ENCODE measurements at places on chromosomes 13 and 19.

DNA sequence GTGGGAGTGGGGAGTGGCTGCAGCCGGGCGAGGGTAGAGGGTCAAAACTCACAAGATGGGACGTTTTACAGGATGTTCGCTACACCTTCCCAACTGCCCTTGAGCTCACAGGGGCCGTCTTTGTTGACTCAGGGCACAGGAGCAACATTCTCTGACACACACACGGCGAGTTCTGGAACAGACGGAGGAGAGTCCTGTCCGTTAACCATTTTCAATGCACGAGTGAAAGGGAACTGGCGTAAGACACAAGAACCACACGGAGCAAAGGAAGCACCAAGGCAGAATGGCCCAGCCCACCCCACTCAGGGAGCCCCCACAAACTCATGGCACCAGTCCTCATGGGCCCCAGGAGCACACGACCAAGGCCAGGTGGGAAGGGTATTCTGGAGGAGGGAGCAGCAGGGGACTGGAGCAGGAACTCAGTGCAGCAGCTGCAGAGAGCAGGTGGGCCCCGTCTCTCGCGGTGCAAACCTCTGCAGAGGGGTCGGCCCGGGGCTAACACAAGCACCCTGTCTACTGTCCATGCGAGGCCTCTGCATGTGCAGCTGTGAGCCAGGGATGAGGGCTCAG lies 37.9 kb upstream of the ISYNA1 start:
- no peak for DNase-seq

DNA sequence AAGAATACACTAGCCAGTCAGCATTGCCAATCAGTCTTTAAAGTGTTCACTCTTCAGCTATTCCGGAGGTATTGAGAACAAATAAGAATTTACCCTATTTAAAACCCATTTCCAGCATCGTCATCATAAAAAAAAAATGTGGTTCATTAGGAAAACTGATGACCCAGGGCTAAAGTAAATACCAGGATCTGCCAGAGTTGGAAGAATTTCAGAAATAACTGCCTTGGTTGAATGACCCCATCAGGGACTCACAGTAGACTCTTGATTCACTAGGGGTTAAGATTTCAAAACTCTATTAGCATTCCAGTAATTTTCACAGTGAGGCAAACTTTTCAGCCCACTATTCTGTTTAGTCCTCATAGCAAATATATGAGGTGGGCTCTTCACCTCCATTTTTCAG lies 377.0 kb downstream of the ITGBL1 start:
- DNase-seq, result no peak

DNA sequence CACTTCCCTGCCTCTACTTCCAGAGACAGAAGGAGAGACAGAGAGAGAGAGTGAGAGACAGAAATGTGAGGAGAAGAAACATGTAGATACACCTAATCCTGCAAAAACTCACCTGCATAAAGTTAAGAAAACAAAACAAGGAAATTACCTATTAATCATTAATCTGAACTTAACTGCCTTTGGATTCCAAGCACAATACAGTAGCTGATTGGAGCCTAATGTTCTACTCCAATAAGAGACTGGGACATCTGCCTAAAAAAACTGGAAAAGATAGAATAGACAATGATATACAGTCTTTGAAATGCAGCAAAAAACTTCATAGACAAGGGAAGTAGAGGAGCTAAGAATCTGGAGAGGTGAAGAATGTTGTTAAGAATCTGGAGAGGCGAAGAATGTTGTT lies 910.2 kb upstream of the SLC10A2 start:
- DNase-seq, result no peak

DNA sequence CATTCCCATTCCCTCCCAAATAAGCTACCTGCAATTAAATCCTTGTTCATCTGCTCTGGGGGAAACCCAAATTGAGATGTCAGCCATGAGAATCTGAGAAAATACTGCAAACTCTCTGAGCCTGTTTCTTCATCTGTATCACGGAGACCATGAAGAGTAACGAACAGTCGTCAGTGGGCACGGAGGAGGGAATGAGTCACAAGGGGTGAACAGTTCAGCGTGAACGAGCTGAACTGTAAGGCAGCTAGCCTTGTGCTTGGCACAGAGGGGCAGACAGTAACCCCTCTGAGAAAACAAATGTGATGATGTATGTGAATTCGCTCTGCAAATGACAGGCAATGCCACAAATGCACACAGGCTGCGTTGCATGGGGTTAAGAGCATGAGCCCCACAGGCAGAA lies 288.7 kb downstream of the FOXO1 start:
- DNase-seq, result no peak
